ENCODE measurements at places on chromosomes 7 and 10.

DNA sequence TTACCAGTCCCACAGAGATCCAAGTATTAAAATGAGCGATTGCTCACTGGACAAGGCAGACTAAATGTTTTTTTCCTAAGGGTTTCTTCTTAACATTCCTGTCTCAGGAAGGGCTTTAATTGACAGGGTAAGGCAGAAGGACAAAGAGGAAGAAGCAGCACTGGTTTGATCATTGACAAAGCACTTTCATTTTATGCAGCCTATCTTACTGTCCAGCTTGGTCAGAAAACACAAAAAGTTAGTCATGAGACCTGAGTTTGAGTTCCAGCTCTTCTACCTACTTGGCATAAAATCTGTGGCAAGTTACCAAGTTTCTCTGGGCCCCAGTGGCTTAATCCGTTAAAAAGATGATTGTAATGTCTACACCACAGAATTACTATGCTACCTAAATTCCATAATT, 458.5 kb downstream of the GFRA1 start:
- no peak for DNase-seq

GRCh38 chr10:76732306-76732705, 905.3 kb downstream of the KCNMA1 start:
- DNase-seq = no peak

DNA sequence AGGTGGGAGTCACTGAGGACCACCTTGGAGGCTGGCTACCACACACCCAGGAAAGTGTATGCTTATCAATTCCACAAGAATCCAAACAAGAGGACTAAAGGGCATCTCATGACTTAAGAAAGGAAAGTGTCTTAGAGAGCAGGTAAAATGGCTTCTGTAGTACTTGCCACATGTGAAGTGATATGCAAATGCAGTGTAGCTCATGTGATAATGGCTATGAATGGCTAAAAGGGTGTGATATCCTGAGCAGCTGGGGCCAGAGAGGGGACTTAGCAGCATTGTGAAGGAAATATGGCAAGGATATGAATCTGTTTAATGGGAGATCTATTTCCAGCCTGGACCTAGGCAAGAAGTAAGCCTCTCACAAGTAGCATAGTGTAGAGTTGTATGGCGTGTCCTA, 90.5 kb downstream of the BUB3 start:
- no peak for DNase-seq

- no peak for DNase-seq
Measured at GRCh38 chr7:80974396-80975358, 55.8 kb upstream of the SEMA3C start.

DNA sequence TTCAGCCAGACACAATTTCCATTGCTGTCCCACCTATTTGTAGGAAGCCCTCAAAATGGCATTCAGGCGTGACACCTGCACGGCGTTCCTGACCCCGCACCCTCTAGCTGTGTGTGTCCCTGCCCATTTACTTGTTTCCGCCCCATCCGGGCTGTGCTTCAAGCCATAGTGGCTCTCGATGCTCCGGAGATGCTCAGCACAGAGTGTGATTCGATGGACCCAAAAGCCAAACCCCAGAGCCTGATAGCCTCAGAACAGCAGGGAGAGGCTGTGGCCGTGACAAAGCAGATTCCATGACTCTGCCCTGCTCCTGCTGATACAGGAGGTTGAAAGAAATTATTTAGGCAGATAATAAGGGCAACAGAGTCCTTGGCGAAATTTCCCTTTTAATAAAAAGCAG, 13.4 kb downstream of the BUD31 start:
- DNase-seq = no peak

- no peak for DNase-seq
Measured at GRCh38 chr7:139687211-139687954, 90.4 kb downstream of the HIPK2 start.

- DNase-seq = no peak
Measured at GRCh38 chr10:52566471-52567246, 205.9 kb downstream of the MBL2 start.

GRCh38 chr7:105715528-105715927, 134.2 kb upstream of the EFCAB10 start:
- no peak for DNase-seq

DNA sequence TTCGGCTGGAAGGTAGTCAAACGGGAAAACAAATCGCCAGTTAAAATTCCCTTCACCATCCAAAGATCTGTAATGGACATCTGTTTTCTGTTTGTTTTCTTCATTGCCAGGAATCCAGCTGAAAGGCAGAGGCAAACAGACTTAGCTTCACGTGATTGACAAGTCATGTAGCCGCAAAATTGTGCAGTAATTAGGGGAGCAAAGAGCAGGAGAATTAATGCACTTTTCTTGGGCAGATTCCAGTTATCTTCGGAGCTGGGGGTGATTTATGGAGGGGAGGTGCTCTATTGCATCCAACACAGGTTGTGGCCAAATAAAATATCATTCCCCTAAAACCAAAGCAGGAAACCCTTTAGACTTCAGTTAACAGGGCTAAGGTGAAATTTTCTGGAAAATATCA, 162.2 kb downstream of the MYOF start:
- no peak for DNase-seq

DNA sequence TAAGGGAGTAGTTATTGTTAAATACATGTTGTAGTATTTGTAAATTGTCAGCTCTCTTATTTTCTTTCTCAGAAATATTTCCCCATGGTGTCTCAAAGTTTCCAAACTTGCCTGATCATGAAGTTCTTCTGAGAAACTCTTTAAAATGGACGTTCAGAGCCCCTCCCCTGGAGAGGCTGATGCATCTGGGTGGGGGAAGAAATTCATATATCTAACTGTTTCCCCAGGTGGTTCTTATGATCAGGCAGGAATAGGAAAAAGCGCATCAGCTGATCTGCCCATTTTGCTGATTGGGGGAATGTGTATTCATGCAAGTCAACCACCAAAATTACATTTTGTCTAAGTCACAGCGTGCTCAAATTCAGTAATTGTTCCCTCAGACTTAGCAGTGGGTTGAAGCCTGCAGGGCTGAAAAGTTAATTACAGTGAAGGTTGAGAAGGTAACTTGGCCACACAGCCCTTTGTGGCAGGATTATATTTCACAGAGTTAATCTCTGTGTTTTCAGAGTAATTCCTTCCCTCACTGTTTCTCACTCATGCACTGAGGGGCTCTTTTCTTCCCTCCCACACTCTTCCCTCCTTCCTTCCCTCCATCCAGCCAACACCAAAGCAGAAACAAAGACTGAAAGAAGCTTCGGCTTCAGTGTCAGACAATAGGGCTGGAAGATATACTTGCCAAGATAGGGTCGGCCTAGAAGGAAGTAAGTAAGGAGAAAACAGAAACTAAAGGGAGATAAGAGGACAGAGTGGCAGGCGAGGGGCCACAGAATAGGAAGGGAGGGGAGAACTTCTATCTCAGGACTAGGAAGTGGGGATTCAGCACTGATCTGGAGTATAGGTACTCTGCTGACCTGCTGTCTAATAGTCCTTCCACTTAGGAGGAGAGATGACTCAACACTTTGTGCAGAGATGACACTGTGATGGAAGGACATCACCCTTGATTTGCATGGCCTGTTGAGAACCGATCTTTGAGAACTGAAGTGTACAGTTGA, 50.5 kb upstream of the STARD3NL start:
- DNase-seq = no peak

DNA sequence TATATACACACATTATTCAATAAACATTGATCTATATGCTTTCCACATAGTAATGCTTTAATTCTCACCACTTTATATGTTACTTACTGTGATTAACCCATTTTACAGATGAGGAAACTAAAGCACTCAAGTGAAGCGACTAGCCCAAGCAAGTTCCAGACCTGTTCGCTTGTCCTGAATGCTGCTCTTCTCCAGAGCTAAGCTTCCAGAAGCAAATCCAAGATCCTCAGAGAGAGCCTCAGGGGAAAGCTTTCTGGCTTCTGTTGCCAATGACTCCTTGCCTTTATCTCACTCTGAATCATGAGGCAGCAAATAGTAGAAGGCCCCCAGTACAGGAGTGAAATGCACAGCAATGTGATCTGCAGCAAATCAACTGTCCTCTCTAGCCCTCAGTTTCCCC, 32.2 kb downstream of the XPNPEP1 start:
- no peak for DNase-seq

DNA sequence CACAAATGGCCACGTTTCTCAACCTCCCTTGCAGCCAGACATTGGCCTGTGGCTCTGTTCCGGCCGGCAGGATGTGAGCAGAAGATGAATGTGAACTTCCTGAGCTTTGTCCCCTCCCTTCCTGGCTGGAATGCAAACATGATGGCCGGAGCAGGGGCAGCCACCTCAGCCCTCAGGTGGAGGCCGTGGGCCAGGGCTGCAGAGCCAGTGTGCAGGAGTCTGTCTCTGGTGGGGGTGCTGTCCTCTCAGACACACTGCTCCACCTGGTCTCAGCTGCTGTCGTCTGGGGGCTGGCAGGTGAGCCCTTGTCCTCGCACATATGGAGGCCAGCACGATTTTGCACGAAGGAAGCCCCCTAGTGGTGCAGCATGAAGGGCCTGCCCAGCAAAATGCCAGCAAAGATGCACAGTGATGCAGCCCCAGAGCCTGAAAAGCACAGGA, 25.3 kb upstream of the PWWP2B start:
- peak; percentile 25 for DNase-seq

GRCh38 chr7:151304856-151305255, 36.8 kb upstream of the NUB1 start:
- DNase-seq = no peak

- no peak for DNase-seq
Measured at GRCh38 chr10:130338636-130339024, 202.4 kb downstream of the GLRX3 start.

- DNase-seq = no peak
Measured at GRCh38 chr7:11910253-11910652, 78.3 kb upstream of the THSD7A start.

GRCh38 chr7:155798673-155799439, 13.4 kb downstream of the SHH start:
- no peak for DNase-seq

GRCh38 chr7:104807671-104808070, 206.3 kb upstream of the KMT2E start:
- no peak for DNase-seq

DNA sequence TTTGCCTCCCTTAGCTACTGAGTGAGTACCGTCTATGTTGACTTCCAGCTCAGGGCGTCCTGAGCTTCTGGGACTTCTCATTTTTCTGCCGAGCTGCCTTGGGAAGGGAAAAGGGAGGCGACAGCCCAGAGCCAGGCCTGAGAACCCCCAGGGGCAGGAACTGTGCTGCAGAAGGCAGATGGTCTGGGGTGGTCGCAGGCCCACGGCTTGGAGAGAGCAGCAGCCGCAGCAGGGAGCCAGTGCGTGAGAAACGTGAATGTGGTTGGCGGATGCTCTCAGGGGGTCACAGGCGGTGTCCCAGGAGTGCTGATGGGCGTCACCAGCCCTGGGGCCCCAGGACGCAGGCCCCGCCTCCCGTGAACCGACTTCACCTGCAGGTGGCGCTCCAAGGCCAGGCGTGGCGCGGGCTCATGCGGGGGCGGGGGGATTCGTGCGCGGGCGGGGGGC, 9.2 kb upstream of the PWWP2B start:
- peak; percentile 80 for DNase-seq

DNA sequence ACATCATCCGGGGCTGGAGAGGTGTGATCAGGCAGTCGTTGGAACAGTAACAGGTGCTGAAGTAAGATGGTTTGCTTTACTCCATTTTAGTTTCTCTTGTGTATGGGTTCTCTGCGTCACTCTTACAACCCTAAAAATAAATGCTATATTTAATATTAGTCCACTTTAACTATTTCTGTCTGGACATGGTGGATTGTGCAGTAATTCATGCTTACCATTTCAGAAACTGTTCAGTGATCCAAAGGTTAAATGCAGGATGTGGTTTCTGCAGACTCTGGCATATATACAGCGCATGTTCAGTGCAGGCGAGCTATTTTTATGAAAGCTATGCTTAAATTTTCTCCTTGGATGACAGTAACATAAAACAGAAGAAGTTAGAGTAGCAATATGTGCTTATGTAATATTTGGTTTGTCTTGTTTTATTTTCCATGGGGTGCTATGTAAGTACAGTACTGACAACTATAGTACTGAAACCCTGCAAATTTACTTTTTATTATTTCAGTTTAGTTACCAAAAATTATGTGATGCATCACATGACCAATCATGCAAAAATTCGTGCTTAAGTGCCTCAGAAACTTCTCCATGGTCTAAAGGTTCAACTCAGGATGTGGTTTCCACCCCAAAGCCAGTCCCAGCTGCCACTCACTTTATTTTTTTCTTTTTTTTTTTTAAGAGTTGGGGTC, 46.6 kb upstream of the GRID1 start:
- no peak for DNase-seq

DNA sequence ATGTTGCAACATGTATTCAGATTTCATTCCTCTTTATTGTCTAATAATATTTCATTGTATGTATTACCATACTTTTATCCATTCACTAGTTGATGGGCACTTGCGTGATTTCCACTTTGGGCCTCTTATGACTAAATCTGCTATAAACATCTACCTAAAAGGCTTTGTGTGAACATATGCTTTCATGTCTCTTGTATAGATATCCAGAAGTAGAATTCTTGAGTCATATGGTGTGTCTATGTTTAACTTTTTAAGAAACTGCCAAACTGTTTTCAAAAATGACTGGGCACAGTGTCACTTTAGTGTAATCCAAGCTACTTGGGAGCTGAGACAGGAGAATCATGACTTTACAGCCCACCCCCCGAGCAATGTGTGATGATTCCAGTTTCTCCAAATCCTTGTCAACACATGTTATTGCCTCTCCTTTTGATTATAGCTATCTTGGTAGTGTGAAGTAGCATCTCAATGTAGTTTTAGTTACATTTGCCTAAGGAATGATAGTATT, 618.9 kb upstream of the C7orf33 start:
- DNase-seq = no peak

DNA sequence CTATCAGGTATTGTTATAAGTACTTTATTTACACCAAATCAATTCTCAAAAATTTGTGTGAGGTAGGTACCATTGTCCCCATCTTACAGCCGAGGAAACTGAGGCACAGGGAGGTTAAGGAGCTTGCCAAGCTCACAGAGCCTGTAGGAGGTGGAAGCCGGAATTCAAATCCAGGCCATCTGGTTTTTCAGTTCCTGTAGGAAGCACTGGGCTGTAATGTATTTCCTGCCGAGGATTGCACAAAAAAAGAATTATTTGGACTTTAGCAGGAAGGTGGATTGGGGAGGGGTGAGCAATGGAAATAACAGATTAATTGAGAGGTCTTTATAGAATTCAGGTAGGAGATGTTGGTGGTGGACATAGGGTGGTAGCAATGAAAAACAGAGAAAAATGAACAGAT, 315.3 kb upstream of the AUTS2 start:
- no peak for DNase-seq

GRCh38 chr10:5545778-5546710, 21.3 kb downstream of the CALML3 start:
- no peak for DNase-seq

GRCh38 chr7:139231513-139232376, 708 bp downstream of the UBN2 start:
- DNase-seq = peak; percentile 28

Measured in activated CD4-positive, alpha-beta T cell treated with anti-CD3 and anti-CD28 coated beads, Interleukin-2, amount 50 U/mL, for 48 hours (primary cell).